ENCODE measurements at places on chromosomes 3 and 15.

DNA sequence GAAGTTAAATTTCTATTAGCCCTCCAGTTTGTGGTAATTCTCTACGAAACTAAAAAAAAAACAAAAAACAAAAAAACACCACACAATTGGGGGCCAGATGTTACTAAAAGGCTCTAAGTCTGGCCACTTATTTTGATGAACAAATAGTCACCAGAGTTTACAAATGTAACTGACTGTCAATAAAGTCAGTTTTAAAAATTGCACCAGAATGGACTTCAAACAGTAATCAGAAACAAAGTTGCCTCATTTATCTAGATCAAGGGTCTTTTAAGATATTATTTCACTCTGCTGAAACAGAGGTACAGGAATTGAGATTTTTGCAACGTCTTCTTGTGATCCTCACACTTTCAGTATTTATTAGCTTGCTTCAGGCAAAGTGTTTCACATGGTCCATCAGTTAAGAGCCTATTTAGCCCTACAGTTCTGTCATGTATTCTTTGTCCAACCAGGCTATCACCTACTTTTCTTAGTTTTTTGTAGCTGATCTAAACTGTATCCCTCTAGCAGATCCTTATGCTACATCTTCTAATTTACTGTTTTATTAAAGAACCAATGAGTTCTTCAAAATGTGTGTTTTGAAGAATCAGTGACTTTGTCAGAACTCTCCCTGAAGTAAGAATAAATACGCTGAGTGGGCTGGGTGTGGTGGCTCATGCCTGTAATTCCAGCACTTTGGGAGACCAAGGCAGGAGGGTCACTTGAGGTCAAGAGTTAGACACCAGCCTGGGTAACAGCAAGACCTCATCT, 74.7 kb downstream of the ANKRD28 start:
- DNase-seq: no peak

- no peak for DNase-seq
Measured at GRCh38 chr15:69314131-69314530, 15.4 kb downstream of the PAQR5 start.

DNA sequence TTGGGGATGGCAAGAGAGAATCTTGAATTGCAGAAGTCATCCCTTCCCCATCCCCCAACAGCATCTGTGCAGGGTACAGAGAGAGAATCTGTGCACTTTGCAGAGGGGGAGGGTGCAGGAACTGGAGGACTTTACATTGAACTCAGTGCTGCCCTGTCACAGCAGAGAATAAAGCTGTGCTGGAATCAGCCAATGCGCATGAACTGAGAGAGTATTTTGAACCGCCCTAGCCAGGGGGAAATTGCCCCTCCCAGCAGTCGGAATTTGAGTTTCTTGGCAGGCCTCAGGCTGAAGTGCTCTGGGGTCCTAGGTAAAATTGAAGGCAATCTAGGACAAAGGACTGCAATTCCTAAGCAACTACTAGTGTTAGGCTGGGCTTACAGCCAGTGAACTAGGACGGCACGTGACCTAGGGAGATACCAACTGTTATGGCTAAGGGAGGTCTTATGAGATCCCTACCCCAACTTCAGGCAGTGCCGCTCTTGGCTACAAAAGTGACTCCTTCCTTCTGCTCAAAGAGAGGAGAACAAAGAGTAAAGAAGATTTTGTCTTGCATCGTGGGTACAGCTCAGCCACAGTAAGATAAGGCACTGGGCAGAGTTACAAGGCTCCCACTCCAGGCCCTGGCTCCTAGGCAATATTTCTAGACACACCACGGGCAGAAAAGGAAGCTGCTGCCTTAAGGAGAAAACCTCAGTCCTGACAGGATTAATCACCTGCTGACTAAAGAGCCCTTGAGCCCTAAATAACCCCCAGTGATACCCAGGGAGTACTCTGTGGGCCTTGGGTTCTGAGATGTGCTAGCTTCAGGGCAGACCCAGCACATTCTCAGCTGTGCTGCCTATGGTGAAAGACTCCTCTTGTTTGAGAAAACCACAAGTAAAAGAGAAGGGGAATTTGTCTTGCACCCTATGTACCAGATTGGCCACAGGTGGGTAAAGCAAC, 300.5 kb upstream of the ALCAM start:
- no peak for DNase-seq

DNA sequence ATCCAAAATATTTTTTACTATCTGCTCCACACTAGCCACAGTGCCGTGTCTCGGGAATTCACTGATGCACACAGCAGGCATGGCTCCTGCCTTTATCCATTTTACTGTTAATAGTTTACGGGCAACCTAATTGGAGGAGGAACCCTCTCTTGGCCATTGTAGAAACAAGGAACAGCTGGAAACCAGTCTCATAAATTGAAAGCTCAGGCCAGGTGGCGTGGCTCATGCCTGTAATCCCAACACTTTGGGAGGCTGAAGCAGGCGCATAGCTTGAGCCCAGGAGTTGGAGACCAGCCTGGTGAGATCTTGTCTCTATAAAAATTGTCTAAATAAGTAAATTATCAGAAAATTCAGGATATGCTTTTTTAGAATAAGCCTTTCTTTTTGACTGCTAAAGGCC, 39.0 kb downstream of the IL5RA start:
- DNase-seq: no peak

DNA sequence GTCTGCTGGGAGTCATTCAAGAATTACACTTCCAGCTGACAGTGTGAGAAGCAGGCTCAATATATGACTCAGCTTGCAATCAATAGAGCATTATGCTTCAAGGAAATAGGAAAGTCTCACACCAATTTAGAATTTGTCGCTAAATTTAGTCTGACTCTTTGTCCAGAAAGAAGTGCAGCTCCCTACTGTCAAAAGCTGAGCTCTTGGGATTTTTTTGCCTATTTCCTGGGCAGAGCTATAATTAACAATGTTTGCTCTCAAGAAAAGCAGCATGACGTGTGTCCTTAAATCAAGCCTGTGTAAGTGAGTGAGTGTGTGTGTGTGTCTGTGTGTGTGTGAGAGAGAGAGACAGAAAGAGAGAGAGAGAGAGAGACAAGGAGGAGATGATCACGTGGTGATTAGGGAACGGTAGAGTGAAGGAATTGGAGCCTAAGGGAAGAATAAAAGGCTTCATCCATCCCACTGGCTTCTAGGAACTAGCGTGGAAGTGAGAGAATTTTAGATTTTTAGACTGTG, 16.4 kb upstream of the SLC35G2 start:
- peak; percentile 46 for DNase-seq

DNA sequence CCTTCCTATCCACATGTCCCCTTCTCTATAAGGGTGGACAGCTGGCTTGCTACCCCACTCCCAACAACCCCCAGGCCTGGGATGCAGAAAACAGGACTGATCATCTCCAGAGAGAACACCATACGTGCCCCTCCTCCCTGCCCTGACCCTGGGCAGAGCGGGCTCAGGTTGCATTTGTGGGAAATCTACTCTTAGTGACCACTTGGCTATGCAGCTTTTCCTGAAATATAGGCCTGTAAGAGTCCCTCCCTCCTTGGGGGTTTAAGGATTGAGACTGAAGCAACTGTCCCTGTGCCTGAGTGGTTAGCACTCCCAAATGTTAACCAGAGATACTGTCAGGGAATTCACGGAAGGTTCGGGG, 11.7 kb downstream of the SH2D7 start:
- DNase-seq: no peak

GRCh38 chr3:33681667-33682066, 36.4 kb downstream of the CLASP2 start:
- no peak for DNase-seq

GRCh38 chr3:178137206-178137605, 399.0 kb upstream of the KCNMB2 start:
- DNase-seq: no peak

GRCh38 chr15:38021259-38021658, 86.8 kb downstream of the TMCO5A start:
- no peak for DNase-seq

- DNase-seq: peak; percentile 14
Measured at GRCh38 chr15:40310001-40310959, 2.5 kb upstream of the PLCB2 start.

GRCh38 chr3:76308541-76308940, 523.2 kb upstream of the ZNF717 start:
- DNase-seq: no peak

- no peak for DNase-seq
Measured at GRCh38 chr15:62391641-62392262, 226.7 kb upstream of the C2CD4B start.

DNA sequence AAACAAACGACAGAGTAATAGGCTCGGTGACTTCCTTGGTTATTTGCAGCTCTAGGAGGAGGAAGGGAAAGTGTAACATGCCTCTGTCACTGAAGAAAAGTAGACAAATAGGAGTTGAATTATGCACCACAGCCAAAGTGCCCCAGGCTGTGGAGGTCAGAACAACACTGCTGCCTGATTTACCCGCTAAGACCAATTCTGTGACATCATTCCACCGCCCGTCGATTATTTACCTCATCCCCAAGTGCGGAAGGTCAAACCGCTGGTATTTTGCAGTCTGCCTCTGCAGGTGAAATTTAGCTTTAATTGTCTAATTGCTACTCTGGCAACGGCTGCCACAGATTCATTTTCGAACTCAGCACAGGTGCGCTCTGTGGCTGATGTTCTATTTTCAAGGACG, 106.3 kb upstream of the PRICKLE2 start:
- DNase-seq: no peak

GRCh38 chr3:72316501-72317279, 531.6 kb downstream of the SHQ1 start:
- DNase-seq: no peak

- no peak for DNase-seq
Measured at GRCh38 chr3:127589600-127590281, 792 bp downstream of the TPRA1 start.

DNA sequence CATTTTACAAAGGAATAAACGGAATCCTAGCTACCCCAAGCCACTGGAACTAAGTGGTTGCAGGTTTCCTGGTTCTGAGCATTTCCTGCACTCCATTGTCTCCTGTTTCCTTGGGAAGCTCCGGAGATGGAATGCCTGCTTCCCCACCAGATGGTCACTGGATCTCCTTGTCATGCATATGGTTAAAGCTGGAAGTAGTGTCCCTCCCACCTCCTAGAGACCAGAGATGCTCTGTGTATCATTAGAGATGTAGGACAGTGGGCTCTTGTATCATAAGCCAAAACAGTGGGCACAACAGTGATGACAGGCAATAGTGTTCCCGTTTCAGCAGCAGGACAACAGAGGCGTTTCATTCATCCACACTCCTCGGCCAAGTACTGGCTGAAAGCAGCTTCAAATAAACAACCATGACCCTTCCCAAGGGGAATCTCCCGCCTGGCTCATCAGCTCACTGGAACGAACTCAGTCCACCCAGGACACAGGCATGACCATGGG, 136.2 kb upstream of the EIF1B start:
- no peak for DNase-seq

DNA sequence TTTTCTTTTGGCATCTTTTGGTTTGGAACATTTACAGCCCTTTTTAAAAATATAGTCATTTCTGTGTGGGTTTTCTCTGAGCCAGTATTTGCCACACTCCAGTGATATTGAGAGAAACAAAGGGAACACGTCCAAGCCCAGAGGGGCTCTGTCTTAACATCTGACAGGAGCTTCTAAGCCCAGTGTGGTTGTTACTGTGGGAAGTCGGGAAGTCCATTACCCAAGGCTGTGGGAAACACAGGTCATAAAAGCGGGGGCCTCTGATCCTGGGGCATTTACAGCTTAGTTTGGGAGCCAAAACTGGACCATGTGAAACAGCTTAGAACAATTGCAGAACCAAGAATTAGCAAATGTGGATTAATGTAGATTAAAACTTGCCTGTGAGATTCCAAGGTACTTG, 123.0 kb downstream of the PTPRG start:
- no peak for DNase-seq

- DNase-seq: no peak
Measured at GRCh38 chr3:163914567-163914966, 1163.7 kb downstream of the SI start.

DNA sequence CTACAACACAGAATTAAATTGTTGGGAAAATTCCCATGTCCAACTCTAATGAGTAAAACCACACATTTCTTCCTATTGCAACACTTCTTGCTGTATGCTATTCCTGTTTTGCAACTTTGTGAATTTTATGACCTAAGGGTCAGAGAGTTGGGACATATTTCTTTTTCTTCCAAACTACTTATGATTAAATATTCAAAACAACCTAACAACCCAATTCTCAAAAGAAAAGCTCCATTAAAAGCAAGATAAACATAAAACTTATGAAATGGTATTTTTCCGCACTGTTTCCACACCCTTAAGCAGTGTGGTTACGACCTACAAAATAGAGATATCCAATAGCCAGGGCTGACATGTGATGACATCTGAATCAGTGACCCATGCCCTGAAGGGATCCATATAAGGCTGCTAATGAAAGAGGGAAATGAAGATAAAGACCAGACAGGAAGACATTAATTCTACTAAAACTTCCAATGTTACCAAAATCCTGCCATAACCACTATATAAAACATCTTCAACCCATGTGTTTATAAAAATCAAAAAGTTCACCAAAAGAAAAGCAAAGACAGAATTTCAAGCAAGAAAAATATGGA, 45.6 kb downstream of the DMXL2 start:
- no peak for DNase-seq

DNA sequence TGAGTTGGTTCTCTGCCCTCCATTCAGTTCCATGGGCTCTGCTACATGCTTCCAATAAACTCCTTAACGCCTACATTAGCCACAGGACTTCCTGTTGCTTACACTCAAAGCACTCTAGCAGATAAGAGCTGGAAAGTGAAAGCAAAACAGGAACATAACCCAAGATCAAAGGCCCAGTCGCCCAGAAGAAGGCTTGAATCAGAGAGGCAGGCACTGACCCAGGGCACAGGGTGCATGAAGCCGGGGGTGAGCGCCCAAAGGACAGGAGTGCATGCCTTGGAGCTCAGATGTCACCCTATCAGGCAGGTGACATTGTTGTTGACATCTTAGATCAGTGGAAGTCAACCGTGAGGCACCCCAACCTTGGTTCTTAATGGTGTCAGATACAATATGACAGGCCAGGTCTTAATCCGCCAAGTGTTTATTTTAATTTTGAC, 235.1 kb downstream of the UACA start:
- peak; percentile 23 for DNase-seq

- peak; percentile 19 for DNase-seq
Measured at GRCh38 chr15:51776952-51777569, 25.7 kb downstream of the TMOD2 start.

DNA sequence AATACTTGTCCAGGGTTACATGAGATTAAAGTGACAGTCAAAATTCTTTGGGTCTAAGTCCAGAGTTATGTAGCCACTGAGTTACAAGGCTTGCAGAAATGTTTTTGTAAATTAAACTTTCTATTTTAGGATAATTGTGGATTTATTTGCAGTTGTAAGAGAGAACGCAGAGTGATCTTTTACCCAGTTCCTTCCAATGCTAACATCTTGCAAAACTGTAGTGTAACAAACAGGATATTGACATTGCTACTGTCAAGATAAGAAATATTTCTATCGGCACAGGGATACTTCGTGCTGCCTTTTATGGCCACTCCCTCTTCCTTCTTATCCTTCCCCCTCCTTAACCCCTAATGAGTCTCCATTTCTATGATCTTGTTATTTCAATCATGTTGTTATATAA, 1022.9 kb downstream of the MCTP2 start:
- DNase-seq: no peak

GRCh38 chr3:158847452-158847821, 45.6 kb downstream of the MFSD1 start:
- DNase-seq: no peak

- DNase-seq: no peak
Measured at GRCh38 chr3:101638261-101638745, 38.6 kb downstream of the ZBTB11 start.

Data from DMS153 (cell line).